ENCODE measurements at places on chromosomes 11 and 22. TPM values are rescaled to one million over a fixed set of nuclear protein-coding genes. Genes with fewer than 3 reads are reported as not detected.

- no peak for DNase-seq
Observed at GRCh38 chr11:44146931-44147330, 51.5 kb downstream of the EXT2 start.

DNA sequence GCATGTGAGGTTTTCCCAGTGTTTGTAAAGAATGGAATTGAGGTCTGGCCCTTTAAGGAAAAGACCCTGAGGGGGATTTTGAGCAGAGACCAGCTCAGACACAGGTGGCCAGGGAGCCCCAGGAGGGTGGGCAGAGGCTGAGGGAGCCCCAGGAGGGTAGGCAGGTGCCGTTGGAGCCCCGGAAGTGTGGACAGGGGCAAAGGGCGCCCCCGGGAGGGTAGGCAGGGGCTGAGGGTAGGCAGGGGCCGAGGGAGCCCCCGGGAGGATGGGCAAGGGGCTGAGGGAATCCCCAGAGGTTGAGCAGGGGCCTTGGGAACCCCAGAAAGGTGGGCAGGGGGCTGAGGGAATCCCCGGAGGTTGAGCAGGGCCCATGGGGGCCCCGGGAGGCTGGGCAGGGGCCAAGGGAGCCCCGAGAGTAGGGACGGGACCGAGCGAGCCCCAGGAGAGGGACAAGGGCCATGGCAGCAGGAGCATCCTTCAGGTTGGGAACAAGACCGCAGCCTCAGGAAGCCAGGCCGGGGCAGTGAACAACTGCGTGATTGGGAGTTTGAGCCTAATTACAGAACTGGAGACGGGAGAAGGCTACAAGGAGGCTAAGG, 292.0 kb downstream of the BRD1 start:
- DNase-seq = no peak

- peak; percentile 41 for DNase-seq
Observed at GRCh38 chr22:50469377-50470305, 5.2 kb downstream of the SBF1 start.

DNA sequence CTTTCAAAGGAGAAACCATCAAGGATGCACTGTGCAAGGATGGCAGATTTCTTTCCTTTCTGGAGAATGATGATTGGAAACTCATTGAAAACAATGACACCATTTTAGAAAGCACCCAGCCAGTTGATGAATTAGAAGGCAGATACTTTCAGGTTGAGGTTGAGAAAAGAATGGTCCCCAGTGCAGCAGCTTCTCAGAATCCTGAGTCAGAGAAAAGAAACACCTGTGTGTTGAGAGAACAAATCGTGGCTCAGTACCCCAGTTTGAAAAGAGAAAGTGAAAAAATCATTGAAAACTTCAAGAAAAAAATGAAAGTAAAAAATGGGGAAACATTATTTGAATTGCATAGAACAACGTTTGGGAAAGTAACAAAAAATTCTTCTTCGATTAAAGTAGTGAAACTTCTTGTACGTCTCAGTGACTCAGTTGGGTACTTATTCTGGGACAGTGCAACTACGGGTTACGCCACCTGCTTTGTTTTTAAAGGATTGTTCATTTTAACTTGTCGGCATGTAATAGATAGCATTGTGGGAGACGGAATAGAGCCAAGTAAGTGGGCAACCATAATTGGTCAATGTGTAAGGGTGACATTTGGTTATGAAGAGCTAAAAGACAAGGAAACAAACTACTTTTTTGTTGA, 9.8 kb downstream of the FAM111A start:
- no peak for DNase-seq

- no peak for DNase-seq
Observed at GRCh38 chr11:33534575-33534974, 166.1 kb downstream of the C11orf91 start.

DNA sequence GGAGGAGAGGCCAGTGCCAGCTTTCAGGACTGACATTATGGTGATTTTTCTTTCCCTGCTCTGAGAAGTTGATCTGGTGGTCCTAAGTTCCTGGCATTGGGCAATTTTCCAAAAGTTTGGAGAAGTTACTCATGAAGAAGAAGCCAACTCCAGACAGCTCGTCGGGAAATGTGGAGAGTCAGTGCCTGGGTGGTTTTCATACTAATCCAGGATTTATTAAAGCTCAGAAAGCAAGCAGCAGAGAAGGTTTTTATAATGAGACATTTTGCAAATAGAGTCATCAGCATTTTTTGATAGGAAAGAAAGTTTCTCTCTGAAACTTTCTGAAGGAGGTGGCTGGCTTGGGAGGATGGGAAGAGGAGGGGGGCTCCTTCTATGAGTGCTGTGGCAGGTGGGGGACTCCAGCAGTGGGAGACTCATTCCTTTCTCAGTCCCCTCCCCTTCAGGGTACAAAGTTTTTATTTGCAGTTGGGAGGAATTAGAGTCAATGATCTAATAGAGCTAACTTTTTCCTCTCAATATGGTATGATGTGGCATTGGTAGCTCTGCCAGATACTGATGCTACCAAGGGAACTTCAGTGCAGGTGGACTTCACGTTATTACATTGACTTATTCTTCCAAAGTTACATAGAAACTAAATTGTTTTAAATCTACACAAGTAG, 55.4 kb downstream of the LIF start:
- no peak for DNase-seq

DNA sequence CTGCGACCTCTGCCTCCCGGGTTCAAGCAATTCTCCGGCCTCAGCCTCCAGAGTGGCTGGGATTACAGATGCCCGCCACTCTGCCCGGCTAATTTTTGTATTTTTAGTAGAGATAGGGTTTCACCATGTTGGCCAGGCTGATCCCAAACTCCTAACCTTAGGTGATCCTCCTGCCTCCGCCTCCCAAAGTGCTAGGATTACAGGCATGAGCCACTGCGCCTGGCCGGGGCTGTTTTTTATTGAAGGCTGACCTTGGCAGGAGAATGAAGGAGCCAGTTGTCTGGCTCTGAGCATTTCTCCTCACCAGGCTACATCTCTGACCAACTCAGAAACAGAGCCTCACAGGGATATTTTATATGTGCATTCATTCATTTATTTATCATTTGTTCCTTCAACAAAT, 2.3 kb downstream of the KIAA1671 start:
- no peak for DNase-seq

- no peak for DNase-seq
Observed at GRCh38 chr11:26201411-26201810, 130.5 kb upstream of the ANO3 start.

DNA sequence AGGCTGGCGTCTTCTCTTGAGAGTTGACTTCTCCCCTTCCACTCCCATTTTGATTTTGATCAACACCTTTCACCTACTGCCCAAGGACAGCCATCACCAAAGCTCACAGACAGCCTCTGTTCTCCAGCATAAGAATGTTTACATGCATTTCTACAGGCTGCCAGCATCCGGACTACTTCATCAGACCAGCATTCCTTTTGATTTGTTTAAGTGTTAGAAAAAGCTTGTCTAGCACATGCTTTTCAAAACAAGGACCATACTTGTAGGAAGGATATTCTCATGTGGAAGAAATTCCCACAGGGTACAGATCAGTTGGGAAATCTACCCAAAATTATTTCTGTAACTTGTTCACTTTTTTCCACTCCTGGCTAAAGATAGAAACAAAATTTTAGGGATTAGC, 6.2 kb upstream of the KCNA4 start:
- no peak for DNase-seq

The ACTN3 gene
- not detected for total RNA-seq

The RIMBP3B gene
- total RNA-seq = not detected

The ATG16L2 gene
- 14.4 TPM for total RNA-seq

The ACR gene
- 0.30 TPM for total RNA-seq

The RBM4 gene
- total RNA-seq = 57.1 TPM

The BEST1 gene
- 0.58 TPM for total RNA-seq

The KIF18A gene
- 0.25 TPM for total RNA-seq

The SPDYC gene
- not detected for total RNA-seq

The MCHR1 gene
- total RNA-seq = 0.36 TPM

The PAMR1 gene
- total RNA-seq = 12.9 TPM
